NCI-H2081 (cell line): ENCODE measurements at places on chromosomes 16 and 17.

- no peak for DNase-seq
Observed at GRCh38 chr16:10558305-10558704, 22.1 kb downstream of the EMP2 start.

DNA sequence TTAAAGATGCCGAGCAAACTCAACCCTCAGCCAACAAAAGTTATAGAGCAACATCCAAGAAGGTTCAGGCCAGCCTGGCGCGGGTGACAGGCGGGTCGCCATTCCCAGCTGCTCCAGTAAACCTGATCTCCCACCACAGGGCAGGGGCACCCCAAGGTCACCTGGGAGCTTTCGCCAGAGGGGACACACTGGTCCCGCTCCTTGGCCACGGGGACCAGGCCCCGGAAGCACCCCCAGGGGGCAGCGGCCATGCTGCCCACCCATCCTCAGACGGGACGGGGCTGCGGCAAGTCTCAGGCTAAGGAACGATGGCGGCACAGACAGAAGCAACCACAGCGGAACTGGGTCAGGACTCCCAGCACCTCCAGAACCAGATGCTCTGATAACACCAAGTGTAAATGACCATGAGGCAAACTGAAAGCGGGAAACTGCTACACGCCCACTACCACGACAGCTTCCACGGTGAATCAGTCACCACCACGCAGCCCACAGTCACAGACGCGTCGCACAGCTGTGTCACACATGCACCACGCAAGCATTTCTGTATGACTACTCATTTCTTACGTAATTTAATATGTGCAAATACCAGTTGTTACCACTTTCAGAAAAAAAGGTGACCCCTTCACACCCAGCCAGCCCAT is 14.1 kb upstream of the CCDC154 start:
- no peak for DNase-seq

DNA sequence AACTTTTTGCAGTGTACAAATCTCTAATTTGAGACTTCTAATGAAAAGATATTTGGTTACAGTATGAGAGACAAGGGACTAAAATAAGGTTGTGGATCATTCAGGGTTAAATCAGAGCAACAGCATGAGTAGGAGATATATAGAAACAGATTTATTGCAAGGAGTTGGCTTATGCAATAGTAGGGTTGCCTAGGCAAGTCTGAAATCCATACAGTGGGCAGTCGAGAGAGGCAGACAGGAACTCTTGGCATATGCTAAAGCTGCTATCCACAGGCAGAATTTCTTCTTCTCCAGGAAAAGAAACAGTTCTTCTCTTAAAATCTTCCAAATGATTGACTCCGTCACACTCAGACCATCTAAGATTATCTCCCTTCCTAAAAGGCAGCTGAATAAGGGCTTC is 500.8 kb downstream of the MAF start:
- no peak for DNase-seq

- DNase-seq: no peak
Observed at GRCh38 chr17:80287038-80287437, 26.4 kb downstream of the RNF213 start.

- DNase-seq: no peak
Observed at GRCh38 chr16:82282662-82283061, 112.6 kb upstream of the MPHOSPH6 start.
